Stimulated activated CD8-positive, alpha-beta memory T cell treated with anti-CD3 and anti-CD28 coated beads, Interleukin-4, amount 100 ng/mL, for 4 hours (primary cell): ENCODE measurements at places on chromosomes 2 and 18.

GRCh38 chr2:39379643-39380524 lies 57.2 kb downstream of the MAP4K3 start:
- DNase-seq: no peak

DNA sequence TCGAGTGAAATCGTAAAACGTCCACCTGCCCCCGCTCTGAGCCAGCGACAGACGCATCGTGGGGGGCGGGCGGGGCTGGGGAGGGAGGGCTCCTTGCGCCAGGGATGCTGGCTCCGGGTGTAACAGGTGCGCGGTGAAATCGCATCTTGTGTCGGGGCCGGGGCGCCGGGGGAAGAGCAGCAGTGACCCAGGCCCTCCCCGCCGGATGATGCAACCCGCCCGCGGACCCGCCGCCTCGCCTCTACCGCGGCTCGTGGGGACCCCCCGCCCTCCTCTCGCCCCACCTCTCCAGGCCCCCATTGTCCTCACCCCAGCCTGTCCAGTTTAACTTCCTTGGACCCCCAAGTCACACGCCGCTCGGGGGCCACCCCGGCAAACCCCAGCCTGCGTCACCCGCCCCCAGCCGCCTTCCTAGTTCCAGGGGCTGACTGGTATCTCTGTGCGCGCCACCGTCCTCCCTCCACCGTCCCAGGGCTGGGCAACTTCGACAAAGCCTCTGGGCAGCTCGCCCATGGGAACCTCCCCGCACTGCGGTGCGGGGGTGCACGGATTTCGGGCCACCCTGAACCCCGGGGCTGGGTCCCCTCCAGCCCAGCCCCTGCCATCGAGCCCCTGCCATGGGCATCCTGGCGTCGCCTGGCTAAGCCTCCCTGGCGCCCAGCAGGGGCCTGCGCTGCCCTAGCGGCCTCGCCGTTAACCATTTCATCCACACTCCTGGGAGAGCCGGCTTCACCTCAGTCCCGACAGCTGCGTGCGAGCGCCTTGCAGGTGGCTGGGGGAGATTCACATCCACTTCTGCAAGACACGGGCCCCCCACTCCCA lies 799 bp upstream of the KIF1A start:
- DNase-seq: peak; percentile 12

DNA sequence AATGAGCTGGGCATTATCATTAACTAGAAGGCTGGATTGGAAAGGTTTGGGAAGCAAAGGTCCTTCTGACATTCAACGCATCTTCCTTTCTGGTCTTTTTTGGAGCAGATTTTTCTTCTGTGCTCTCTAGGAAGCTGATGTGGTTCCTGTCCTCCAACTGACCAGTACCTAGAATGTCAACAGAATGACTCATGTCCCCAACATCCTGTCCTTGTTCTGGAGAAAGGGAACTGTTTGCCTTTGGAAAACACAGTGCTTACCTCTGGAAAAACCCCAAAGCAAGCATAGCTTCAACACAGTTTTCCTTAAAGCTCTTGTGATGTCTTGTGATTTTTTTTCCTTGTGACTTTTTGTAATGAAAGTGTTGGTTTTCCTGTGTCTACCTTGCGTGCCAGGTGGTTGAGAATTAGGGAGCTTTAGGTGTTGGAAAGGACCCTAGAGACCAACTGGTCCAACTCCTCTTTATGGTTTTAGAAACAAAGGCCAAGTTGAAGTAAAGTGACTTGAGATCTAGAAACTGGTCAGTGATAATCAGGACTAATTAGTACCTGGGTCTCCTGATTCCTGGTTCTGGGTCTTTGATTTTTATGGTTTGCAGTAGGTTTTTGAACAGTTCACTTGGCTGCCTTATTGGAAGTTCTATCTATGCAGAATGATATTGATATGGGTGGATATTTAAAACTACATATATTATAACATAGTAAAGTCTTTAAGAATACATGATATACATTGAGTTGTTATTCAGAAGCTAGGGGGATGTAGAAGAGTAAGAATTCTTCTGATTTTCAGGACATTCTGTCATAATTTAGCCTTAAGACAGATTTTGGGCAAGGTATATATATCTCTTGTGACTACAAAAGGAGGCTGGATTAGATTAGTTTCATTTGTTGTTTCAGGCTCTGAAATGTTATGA lies 70.5 kb downstream of the FMNL2 start:
- no peak for DNase-seq

- DNase-seq: no peak
Observed at GRCh38 chr2:197179744-197180498, 130.7 kb downstream of the ANKRD44 start.

DNA sequence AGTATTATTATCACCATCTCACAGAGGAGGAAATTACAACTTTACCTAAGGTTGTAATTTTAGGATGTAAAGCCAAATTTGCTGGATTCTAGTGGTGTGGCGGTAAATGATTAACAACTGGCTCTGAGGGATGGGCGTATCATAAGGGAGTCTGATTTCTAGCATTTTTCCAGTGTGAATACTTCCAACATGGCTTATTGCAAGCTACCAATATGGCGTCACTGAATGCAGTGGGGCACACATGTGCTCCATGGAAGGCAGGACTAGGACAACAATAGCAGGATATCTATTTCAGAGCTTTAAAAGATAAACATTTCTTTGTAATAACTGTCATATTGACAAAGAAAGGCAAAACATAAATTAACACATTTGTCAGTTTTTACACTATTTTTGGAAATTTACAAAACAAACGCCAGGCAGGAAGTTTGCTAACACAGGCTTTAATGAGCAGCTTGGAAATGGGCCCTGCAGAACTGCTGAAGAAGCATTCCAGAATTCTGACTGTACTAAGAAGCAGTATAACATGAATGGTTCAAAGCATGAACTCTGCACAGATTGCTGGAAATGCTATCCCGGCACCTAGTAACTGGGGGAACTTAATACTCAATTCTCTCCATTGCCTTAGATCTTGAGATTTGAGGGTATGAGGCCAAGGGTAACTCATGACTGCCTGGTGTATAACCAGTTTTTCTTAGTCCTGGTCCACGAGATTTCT lies 439.3 kb upstream of the MAP2 start:
- DNase-seq: no peak

DNA sequence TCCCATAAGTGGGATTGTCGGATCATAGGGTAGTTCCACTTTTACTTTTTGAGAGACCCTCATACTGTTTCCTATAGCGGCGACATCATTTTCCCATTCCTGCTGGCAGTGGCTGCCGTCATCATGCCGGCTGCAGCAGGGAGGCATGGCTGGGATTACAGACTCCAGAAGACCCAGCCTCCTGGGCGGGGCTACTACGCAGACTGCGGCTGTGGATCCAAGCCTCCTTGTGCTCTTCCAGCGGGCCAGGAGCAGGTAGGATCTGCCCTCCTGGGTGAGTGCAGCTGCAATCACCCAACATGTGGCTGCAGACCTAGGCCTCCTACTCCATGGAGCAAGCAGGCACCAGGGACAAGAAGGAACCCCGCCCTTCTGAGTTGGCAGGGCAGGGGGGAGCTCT lies 359.2 kb downstream of the GALR1 start:
- DNase-seq: no peak

DNA sequence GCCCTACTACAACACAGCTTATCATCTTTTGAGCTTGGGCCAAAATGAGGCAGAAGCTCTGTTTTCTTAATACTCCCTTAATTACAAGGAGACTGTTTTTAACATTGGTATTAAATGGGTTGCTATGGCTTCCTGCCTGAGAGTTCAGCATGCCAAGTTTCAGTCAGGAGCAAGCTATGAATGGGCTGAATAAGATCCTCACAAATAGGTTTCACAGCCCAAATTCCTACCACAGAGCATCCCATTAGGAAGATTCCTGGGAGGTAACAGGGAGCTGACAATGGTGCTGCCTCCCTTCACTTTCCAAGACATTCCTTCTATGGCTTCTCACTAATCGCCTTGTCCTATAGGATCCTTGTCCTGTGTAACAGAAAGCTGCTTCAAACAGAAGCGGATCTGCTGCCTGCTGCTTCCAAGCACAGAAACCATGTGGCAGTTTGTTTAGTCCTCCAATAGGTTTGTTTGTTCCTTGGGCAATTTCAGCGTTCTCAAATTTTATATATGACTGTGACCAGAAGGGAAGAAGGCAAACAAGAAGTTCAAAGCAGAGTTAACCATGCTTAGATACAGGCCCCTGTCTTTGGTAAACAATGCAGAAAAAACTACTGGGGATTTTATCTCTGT lies 70.9 kb downstream of the NCKAP5 start:
- DNase-seq: no peak

GRCh38 chr2:233828546-233829192 lies 25.7 kb downstream of the HJURP start:
- no peak for DNase-seq

DNA sequence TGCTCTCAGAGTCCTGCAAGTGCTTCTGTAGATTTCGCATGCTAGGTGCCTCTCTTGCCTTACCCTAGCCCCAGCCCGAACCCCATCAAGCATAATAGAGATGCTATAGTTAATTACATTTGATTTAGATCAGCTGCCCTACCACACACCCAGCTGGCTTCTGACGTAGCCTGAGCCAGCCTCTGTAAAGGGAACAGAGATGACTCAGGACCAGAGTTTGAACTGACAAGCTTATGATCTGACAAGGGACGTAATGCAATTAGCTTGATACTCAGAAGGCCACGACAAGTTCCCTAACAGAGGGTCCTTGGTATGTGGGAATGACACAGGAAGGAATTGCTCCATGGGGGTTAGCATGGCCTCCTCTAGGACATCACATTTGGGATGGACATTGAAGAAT lies 126.6 kb downstream of the LRATD1 start:
- DNase-seq: no peak

DNA sequence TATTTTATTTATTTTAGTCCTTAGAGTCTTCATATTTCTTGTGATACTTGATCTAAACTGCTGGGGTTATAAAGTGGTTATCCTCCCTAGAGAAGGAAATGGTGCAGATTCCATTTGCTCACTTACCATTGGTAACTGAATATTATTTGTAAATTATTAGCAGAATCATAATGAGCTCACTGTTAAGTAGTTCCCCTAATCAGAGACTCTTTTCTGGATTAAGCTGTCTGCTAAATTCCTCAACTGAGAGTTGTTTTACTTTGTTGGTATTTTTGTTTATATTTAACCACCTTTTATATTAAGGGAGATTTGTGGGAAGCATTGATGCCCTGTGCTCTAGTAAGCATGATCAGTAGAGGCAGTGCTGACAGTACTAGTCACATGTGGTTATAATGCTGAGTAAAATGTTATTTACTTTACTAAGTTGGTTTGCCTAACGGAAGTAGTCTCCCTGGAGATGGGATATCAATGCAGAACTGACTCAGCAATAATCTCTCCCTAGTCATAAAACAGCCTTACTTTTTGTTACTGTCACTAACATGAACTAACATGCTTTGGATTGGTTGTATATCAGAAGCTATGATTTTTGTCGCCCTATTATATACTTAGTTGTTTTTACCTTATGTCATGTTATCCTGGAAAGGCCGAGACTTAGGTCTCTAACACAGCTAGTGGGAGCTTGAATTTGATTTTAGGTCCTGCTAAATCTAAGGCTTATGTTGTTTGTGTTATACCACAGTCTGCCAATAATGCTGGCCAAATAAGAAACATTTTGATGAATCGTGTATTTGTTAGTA lies 166.7 kb downstream of the MCFD2 start:
- DNase-seq: no peak
